ENCODE measurements at places on chromosomes 6 and 20.

- no peaks in the 10 kb centered on the region for H3K36me3 ChIP-seq
- H3K4me3 ChIP-seq: no peak overlapping the region
- H3K27ac ChIP-seq: no peak overlapping the region
- peaks cover 5% of the 10 kb centered on the region for H3K4me1 ChIP-seq
Observed at GRCh38 chr20:38221119-38221589, 39.4 kb downstream of the KIAA1755 start.

GRCh38 chr6:74932232-74932888, 273.5 kb downstream of the COL12A1 start:
- no peak for DNase-seq
- H3K27ac ChIP-seq: no peak overlapping the region
- no peak overlapping the region for H3K4me3 ChIP-seq
- no peaks in the 10 kb centered on the region for H3K27me3 ChIP-seq
- no peaks in the 10 kb centered on the region for H3K4me1 ChIP-seq

- no peak for DNase-seq
- H3K27ac ChIP-seq: no peak overlapping the region
- H3K4me3 ChIP-seq: no peak overlapping the region
Observed at GRCh38 chr20:48709744-48710143, 118.1 kb downstream of the PREX1 start.

- no peak overlapping the region for H3K4me3 ChIP-seq
- peaks cover 3% of the 10 kb centered on the region for H3K4me1 ChIP-seq
- peaks cover 27% of the 10 kb centered on the region for H3K27me3 ChIP-seq
Observed at GRCh38 chr20:46700481-46700880, 9.0 kb upstream of the SLC2A10 start.

- no peaks in the 10 kb centered on the region for H3K4me1 ChIP-seq
- no peak overlapping the region for H3K27ac ChIP-seq
- H3K27me3 ChIP-seq: no peaks in the 10 kb centered on the region
- no peak for DNase-seq
- no peaks in the 10 kb centered on the region for H3K36me3 ChIP-seq
Observed at GRCh38 chr6:4563156-4563555, 213.0 kb upstream of the CDYL start.

GRCh38 chr6:167293088-167293589, 2.0 kb downstream of the UNC93A start:
- peaks cover 4% of the 10 kb centered on the region for H3K4me1 ChIP-seq
- no peak overlapping the region for H3K4me3 ChIP-seq
- peaks cover 13% of the 10 kb centered on the region for H3K27me3 ChIP-seq
- H3K36me3 ChIP-seq: no peaks in the 10 kb centered on the region
- no peak overlapping the region for H3K27ac ChIP-seq
- DNase-seq: no peak

DNA sequence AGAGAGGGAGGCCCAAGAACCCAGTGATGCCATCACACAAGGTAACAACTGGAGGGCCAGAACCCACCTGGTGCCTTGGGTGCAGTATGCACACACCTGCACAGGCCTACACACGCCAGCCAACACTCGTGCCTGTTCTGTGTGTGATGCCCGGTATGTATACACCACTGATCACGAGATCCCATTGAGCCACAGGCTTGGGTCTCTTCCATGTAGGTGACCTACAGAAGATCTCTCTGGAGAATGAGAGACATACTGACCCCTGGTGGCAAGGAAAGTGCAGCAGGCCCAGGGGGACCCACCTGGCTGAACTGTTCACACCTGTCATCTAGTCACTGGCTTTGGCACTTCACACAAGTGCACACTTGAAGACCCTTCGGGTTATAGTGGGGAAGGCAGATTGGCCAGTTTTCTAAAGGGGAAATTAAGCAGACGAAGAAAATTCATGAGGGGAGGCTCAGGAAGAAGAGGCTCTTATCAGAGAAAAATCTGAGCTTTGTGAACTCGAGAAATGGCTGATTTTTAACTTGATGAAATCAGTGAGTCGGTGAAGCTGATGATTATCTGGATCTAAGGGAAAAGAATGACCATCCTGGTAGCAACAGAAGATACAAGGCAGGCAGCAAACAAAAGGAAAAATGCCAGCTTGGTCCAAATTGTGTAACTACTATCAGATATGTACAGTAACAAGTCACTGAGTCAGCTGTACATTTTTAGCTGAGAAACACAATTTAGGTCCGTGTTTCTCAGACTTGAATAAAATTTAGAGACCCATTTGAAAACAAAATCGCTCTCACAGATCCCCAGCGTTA, 69.1 kb upstream of the PBOV1 start:
- H3K36me3 ChIP-seq: no peaks in the 10 kb centered on the region
- no peak overlapping the region for H3K27ac ChIP-seq
- peaks cover 5% of the 10 kb centered on the region for H3K4me1 ChIP-seq
- H3K27me3 ChIP-seq: no peaks in the 10 kb centered on the region

DNA sequence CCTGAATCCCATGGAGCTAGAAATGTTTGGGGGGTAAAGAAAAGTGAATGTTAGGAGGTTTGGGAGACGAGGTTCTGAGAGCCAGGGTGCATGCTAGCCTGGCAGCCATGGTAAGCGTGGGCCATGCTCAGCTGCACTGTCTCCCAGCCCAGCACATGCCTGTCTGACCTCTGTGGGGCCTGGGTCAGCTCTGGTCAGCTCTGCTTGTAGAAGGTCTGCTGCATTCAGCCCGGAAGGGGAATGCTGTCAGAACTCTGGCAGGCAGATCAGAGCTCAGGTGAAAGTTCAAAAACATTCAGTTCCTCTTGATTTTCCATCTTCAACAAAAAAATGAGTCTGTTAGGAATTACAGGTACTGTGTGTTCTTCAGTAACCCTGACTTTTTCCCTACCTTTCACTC, 5.8 kb upstream of the GNRH2 start:
- H3K36me3 ChIP-seq: peaks cover 50% of the 10 kb centered on the region
- no peak for DNase-seq
- peaks cover 21% of the 10 kb centered on the region for H3K4me1 ChIP-seq
- no peak overlapping the region for H3K4me3 ChIP-seq

DNA sequence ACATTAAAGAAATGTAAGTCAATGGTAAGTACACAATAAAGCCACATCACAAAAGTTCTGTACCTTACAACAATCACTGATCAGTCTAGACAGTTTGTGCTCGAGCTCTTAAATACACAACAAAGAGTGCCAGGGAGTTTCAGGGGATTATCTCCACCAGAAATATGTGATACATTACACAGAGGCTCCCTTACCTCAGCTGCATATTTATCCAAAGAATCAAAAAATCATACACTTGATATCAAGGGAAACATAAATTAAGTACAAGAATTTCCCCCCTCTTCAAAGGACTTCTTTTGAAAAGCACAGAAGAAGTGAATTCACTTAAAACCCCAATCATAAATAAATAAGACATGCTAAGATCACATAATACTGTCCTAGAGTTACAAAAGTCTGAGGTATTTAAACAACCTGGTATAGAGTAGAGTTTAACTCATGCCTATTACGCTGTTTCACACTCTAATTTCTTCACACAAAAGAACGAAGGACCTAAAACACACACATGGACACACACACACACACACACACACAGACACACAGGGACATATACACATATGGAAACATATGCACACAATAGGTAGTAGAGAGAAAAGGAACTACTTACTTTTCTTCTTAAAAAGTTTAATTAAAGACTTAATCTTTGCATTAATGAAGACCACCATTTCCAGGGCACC, 528 bp downstream of the NHSL1 start:
- no peaks in the 10 kb centered on the region for H3K36me3 ChIP-seq
- H3K27ac ChIP-seq: no peak overlapping the region
- no peak overlapping the region for H3K4me3 ChIP-seq
- H3K4me1 ChIP-seq: no peaks in the 10 kb centered on the region

DNA sequence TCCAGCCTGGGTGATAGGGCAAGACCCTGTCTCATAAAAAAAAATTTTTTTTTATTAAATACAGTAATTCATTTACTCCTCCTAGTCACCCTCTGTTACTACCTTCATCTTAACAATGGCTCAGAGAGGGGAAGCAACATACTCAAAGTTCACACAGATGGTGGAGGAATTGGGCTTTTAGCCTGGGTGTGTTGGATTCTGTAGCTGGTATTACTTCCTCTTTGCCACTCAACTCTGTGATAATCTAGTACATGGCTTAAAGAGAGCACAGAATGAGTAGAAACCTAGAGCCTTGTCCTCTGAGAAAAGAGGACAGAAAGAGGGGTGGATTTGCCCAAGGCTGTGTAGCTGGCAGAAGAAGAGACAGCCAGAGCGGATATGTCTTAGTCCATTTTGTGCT, 96.6 kb downstream of the DLGAP4 start:
- H3K4me3 ChIP-seq: no peak overlapping the region
- no peaks in the 10 kb centered on the region for H3K4me1 ChIP-seq
- no peaks in the 10 kb centered on the region for H3K36me3 ChIP-seq
- peaks cover 13% of the 10 kb centered on the region for H3K27me3 ChIP-seq
- no peak overlapping the region for H3K27ac ChIP-seq

DNA sequence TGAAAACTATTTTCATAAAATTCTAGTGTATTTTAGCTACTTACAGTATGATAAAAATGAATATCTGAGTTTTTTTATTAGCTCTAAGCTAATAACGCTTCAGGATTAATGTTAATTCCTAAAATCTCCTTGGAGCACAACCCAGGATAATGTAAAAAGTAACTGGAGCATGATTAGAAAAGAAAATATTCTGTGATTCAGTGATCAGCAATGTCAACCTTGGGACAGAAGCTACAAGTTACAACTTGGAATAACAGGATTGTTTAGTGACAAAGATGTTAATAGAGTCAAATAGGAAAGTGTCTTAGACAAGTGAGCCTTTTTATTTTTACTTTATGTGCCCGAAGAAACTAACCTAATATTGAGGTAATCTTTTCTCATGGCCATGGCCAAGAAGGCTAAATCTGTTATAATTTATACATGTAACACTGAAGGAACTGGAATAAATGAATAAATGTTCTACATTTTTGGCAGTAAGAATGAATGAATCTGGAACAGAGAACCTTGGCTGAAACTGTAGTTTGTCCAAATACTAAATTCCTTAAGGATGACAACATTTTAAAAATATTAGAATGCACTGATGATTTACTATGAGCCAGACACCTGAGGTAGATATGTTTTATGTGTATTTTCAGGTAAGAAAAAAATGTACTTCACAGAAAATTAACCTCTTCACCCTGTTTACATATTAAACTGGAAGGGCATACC, 994.0 kb downstream of the GRIK2 start:
- H3K27me3 ChIP-seq: no peaks in the 10 kb centered on the region
- no peak overlapping the region for H3K27ac ChIP-seq
- no peaks in the 10 kb centered on the region for H3K4me1 ChIP-seq
- no peak for DNase-seq
- H3K36me3 ChIP-seq: no peaks in the 10 kb centered on the region
- no peak overlapping the region for H3K4me3 ChIP-seq

- no peak overlapping the region for H3K27ac ChIP-seq
- H3K36me3 ChIP-seq: peaks cover 57% of the 10 kb centered on the region
- H3K27me3 ChIP-seq: no peaks in the 10 kb centered on the region
- H3K4me1 ChIP-seq: peaks cover 2% of the 10 kb centered on the region
- H3K4me3 ChIP-seq: no peak overlapping the region
Observed at GRCh38 chr20:35015863-35016193, 60.2 kb downstream of the MYH7B start.

- H3K36me3 ChIP-seq: peaks cover 19% of the 10 kb centered on the region
- H3K4me3 ChIP-seq: peak within 1 kb of the TSS; percentile 90
- H3K27ac ChIP-seq: peak within 1 kb of the TSS; percentile 84
- DNase-seq: peak; percentile 91
Observed at GRCh38 chr6:31897612-31898382, at the start of gene EHMT2. EHMT2 (minus strand) TSS chr6:31897698; CDS start chr6:31897677, 21 bp downstream.

DNA sequence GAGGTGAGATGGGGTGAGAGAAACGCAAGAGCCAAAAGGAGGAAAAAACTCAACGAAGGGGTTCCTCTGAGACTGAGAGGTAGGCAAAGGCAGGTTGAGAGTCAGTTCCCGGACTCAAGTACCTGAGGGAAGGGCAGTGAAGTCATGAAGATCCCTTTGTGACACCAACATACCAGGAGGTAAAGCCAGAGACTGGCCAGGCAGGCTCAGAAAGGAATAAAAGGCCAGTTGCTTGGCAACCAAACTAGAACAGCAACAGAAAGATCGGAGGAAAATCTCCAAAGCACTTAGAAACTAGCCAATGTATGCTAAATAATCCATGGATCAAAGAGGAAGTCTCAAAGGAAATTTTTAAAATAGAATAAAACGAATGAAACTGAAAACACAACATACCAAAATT, 209.8 kb upstream of the PROKR2 start:
- no peak for DNase-seq
- H3K4me1 ChIP-seq: peaks cover 17% of the 10 kb centered on the region
- no peaks in the 10 kb centered on the region for H3K36me3 ChIP-seq
- H3K4me3 ChIP-seq: no peak overlapping the region

- H3K4me3 ChIP-seq: no peak overlapping the region
- H3K4me1 ChIP-seq: peaks cover 35% of the 10 kb centered on the region
- no peaks in the 10 kb centered on the region for H3K27me3 ChIP-seq
Observed at GRCh38 chr20:36633285-36633772, 12.7 kb downstream of the SLA2 start.

DNA sequence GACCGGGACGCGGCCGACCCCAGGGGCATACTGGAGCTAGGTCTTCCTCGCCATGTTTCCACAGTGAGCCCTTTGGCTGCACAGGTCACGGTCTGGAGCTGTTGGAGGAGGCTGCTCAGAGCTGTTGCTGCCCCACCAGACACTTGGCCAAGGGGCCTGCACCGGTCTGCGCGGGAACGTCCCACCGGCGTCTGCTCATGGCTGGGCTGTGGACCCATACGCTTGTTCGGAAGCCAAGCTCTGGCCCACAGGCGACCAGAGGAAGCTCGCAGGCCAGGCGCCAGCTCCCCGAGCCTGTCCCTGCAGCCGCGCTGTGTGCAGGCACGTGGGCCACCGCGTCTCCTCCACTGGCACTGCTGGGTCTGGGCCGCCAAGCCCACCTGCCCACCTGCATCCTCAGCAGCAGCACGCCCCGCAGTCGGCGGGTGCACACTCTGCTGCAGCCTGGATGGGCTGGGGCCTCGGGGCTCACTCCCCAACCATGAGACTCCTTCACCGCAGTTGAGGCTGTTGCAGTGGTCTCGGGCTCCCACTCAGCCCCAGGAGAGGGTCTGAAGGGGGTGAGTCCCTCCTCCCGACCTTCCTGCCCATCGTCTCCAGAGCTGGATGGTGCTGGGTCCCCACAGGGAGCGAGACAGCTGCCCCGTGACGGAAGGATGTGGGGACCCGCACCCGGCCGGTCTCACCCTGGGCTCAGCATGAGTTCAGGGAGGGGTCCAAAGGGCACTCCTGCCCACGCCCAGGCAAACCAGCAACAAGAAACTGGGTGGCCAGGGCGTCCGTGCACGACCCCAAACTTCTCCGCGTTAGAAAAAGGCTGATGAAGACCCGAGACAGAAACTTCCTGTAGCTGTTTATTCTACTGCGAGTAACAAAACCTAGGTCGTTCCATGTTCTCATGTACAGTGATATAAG, 15.5 kb upstream of the TCFL5 start:
- H3K4me1 ChIP-seq: peaks cover 15% of the 10 kb centered on the region
- no peak for DNase-seq
- peaks cover 9% of the 10 kb centered on the region for H3K36me3 ChIP-seq

DNA sequence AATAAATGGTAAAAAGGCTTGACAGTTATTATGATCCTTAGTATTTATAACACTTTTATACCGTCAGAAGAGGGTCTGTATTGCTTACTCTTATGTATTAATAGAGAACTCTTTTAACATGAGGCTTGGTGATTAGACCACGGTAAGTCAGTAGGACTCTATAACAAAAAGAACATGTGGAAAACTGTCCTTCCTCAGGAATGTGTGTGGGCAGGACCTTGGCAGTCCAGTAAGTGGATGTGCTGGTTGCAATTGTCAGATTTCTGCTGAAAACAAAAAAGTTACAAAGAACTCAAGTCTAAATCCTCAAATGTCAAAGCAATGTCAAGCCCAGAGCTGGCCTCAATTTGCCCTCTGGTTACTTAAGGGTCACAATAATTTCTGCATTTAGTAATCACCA, 81.1 kb downstream of the PLCG1 start:
- no peaks in the 10 kb centered on the region for H3K36me3 ChIP-seq
- no peaks in the 10 kb centered on the region for H3K27me3 ChIP-seq
- no peak overlapping the region for H3K27ac ChIP-seq
- DNase-seq: no peak

All from activated CD4-positive, alpha-beta memory T cell treated with anti-CD3 and anti-CD28 coated beads, Interleukin-2, amount 10 ng/mL, durations not matched to agents 7 days and 5 days (primary cell).